ENCODE measurements at places on chromosomes 13 and 19.

DNA sequence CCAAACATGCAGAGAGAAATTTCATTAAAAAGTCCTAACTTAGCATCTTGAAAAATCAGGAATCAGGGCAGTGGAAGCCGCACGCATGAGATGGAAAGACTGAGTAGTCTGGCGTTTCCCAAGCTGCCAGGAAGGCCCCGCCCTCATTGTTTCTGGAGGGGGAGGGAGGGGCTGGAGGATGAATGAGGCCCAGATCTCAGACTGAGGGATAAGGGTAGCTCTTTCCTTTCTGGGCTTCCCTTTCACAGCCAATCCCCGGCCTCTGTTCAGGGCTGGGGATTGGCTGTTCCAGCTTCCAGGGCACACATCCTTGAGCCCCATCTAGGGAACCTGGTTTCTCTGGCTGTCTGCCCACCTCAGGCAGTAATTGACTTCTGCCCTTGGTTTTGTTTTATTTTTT lies 7.3 kb downstream of the C19orf53 start:
- peak; percentile 7 for DNase-seq

GRCh38 chr13:26743971-26744370 lies 16.6 kb downstream of the GPR12 start:
- no peak for DNase-seq

DNA sequence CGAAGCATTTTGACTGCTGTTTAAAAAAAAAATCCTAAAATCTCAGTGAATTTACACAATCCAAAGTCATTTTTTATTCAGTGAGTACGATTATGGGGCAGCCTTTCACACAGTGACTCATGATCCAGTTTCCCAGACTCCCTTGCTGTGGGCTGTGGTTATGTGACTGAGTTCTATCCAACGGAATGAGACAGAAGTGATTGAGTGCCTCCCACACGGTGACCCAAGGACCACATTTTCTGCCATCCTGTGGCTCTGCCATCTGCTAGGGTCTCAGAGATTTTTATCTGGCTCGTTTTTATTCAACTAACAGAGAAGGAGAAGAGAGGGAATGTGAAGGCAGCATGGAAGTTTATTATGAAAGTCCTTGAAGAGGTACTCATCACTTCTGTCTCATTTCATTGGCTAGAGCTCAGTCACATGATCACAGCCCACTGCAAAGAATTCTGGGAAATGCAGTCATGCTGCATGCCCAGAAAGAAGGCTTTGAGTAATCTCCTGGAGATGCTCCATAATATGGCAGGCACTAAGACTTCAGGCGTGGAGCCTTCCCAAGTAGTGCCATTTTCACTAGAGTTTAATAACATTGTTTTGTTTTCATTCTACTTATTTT lies 999.4 kb downstream of the UQCRFS1 start:
- DNase-seq = no peak

DNA sequence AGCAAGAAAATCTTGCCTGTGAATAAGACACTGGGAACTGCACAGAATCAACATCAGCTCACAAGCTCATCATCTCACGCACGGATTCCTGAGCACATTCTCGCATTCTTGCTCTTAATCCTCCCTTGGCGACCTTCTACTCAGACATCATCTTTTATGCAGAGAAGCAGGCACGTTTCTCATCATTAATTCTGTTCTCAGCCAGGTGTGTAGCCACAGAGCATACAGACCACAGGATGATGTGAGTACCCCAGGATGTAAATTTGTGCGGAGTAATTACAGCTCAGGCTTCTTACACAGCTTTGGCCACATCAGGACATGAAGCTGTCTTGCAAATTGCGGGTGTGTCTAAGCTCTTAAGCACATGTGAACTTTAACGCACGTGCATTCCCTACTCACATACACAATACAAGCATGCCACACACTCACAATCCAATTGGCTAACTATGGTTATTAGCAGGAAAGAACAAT lies 36.5 kb upstream of the SACS start:
- no peak for DNase-seq

DNA sequence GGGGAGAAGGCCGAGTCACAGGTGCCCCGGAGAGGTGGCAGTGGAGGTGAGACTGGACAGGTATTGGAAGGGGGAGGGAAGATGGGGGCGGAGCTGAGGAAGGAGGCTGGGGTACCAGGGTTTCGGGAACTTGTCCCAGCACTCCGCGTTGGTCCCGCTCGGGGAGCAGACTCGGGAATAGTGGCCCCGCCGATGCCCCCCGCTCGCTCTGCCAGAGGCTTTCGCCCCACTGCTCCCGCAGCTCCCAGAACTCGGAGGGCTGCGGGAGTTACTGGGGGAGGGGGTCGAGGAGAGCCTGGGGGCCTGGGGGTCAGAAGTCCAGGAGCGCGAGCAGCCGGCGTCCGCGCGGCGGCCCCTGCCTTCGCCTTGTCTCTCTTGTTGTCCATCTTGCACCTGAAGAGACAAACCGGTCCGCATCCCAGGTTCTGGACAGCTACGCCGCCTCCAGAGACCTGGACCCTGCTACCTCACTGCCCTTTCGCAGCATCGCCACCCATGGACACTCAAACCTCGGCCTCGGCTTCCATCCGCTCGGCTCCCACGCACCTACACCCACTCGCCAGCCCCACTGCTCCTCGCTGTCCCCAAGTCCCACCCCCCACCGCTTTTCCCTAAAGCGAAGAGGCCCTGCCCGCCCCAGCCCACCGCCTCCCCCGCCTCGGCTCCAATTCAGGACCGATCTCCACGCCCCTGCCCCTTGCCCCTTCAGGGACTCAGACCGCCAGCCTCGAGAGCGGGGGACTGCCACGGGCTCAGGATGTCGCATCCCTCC lies 700 bp downstream of the PRR36 start:
- no peak for DNase-seq

DNA sequence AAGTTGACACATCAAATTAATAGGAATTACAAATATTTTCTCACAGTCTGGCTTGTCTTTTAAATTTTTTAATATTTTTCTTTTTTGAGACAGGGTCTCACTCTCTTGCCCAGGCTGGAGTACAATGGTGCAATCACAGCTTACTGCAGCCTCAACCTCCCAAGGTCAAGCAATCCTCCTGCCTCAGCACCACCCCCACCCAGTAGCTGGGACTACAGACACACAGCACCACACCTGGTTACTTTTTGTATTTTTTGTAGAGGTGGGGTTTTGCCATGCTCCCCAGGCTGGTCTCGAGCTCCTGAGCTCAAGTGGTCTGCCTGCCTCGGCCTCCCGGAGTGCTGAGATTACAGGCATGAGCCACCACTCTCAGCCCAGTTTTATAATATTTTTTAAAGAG lies 72.0 kb downstream of the SPATA13 start:
- no peak for DNase-seq

DNA sequence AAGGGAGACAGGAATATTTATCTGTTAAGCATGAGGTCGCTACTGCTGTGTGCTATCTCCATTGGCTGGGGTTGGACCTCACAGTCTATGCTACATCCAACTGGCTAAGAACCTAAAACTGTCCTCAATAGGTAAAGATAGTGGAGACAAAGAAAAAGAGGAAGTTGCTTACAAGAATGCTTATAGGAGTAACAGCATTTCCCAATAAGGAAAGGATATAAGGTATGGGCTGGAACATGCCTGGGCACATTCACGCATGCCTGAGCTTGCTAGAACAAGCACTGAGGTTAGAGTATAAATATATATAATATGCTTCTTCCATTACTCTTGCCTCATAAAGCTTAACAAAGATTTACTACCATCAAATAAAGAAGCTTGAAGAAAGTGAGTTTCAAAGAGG lies 47.9 kb upstream of the CEACAM21 start:
- DNase-seq = no peak
